ENCODE measurements at places on chromosomes 3 and 15. TPM values are rescaled to one million over a fixed set of nuclear protein-coding genes. Genes with fewer than 3 reads are reported as not detected.

DNA sequence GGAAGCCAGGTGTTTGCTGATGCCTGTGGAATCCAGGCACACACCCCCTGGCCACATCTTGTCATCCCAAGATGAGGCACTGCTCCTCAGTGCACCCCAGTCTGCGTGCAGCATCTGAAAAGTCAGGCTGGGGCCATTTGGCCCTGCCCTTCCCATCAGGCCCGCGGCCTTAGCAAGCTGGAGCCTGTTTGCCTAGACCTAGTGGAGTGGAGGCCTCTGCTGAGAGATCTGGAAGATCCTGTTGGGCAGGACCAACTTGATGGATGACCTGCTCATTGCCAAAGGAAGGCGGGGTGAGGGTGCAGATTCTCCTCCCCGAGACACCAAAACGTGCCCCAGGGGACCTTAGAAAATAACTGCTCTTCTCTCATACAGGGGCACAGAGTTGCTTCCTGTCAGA, 220.2 kb downstream of the SHQ1 start:
- DNase-seq, result no peak
- H3K4me3 ChIP-seq, result no peak overlapping the region
- H3K27me3 ChIP-seq, result no peaks in the 10 kb centered on the region
- no peaks in the 10 kb centered on the region for H3K36me3 ChIP-seq
- H3K27ac ChIP-seq, result no peak overlapping the region
- H3K4me1 ChIP-seq, result peaks cover 14% of the 10 kb centered on the region

DNA sequence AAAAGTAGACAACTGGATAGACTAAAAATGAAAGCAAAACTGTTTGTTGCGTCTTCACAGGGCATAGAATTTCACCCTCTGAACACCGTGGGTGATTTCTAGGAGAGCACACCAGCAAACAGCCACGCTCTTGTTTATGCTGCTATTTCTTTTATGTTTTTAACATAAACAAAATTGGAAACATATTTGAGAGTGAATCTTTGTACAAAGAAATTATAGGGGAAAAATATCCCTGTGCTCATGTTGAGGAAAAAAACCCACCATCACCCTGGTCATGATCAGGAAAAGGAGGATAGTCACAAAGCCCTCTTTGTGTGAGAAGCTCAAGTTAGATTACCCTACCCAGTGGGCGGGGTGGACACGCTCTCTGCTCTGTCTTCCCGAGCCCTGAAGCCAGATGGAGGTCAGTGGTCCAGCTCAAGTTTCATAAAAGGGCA, 313.3 kb downstream of the SATB1 start:
- no peak overlapping the region for H3K27ac ChIP-seq
- no peak for DNase-seq
- no peaks in the 10 kb centered on the region for H3K27me3 ChIP-seq

DNA sequence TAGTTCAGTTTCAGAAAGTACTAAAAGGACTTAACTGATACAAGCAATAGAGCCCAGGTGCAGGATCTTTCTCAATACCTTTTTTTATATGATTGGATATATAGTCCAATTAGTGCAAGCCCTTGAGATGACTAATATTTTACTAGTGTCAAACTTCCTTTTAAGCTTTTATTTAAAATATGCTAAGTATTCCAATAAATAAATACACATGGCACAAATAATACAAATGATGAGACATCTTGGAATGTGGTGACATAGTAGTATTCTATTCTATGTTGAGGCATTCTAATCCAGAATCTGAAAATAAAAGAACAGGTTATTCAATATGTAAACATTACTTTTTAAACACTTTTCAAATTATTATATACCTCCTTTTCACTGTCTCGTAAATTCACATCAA, 670.0 kb downstream of the SI start:
- no peak overlapping the region for H3K27ac ChIP-seq
- H3K4me1 ChIP-seq, result no peaks in the 10 kb centered on the region
- H3K36me3 ChIP-seq, result no peaks in the 10 kb centered on the region
- H3K27me3 ChIP-seq, result no peaks in the 10 kb centered on the region

GRCh38 chr3:41035456-41036022, 163.8 kb upstream of the CTNNB1 start:
- DNase-seq, result no peak
- H3K4me1 ChIP-seq, result no peaks in the 10 kb centered on the region
- no peak overlapping the region for H3K27ac ChIP-seq
- peaks cover 2% of the 10 kb centered on the region for H3K27me3 ChIP-seq

The CCR8 gene
- total RNA-seq, result 6.9 TPM

The LDHAL6B gene
- total RNA-seq, result not detected

Data from CD4-positive, alpha-beta memory T cell (primary cell).